ENCODE measurements at places on chromosomes 4 and X. TPM values are rescaled to one million over a fixed set of nuclear protein-coding genes. Genes with fewer than 3 reads are reported as not detected.

The REPS2 gene
- total RNA-seq: 1.1 TPM

The CXCL5 gene
- 2.7 TPM for total RNA-seq

The PIM2 gene
- total RNA-seq: 22.0 TPM

The HERC5 gene
- 6.1 TPM for total RNA-seq

The SUPT20HL1 gene
- total RNA-seq: not detected

The RNF150 gene
- 0.68 TPM for total RNA-seq

The SLC9B2 gene
- 8.9 TPM for total RNA-seq

- no peak for DNase-seq
Observed at GRCh38 chrX:630007-630611, 482 bp upstream of the SHOX start.

DNA sequence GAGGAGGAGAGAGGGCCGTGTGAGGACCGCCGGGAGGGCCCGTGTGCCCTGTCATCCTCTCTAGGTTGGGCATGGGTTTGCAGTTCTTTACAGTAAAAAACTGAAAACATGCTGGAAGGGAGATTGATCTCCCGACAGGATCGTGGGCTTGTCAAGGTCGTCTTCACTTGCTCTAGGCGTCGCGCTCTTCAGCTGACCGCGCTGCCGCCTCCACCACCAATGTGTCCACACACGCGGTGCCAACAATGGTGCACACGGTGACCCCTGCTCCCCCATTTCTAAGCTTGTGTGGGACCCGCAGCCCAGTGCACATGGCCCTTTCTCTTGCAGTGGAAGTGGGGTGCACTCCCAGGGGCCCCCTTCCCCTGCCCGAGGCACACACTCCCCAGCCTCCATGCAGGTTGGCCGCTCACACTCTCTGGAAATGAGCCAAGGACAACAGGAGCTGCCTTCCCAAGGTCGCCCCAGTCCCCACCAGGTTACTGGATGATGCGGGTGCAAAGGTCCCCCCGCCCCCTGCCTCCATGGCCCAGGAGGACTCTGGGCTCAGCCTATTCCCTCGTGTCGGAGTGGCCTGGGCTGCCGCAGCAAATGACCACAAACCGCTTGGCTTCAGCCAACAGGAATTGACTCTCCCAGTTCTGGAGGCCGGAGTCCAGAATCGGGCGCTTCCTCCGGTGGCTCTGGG lies 1.7 kb upstream of the ZFP92 start:
- no peak for DNase-seq

DNA sequence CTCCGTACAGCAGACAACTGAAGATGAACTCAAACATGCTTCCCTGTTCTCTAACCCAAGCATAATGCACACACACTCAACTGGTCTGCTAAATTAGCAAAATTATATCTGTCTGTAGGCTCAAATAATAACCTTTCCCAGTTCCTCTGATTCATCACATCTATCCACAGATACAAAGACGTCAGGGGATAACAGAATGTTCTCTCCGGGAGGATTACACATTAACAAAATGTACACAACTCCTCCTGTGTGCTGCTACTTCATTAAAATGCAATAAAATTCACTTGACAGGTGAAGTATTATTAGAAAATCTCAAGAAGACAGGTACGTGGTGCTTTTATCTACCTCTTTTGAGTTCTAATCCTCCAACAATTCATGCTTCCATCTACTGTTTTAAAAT lies 57.4 kb downstream of the FAT1 start:
- no peak for DNase-seq

GRCh38 chr4:168317621-168318020 lies 931 bp downstream of the DDX60 start:
- DNase-seq: no peak

DNA sequence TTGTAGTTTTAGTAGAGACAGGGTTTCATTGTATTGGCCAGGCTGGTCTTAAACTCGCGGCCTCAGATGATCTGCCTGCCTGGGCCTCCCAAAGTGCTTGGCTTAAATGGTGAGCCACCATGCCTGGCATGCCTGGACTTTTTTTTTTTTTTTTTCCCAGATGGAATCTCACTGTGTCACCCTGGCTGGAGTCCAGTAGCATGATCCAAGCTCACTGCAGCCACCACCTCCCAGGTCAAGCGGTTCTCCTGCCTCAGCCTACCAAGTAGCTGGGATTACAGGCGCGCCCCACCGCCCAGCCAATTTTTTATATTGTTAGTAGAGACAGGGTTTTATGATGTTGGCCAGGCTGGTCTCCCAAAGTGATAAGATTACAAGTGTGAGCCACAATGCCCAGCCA lies 8.4 kb downstream of the UBE2K start:
- peak; percentile 74 for DNase-seq

DNA sequence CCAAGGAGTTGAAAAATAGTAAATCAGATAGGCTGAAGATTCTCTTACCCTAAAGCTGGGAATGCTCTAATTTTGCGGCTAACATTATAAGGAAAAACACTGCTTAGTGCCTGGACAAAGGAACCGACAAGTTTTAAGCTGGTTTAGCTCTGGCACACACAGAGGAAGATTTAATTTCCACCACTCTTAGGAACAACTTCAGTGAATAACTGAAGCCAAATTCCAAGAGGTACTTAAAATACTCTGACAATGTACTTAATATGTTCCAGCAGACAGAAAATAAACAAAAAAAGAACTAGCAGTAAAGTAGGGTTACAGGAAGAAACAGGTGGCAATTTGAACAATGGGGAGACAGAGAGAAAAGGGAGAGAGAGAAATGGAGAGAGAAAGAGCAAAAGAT lies 340.8 kb upstream of the NDST4 start:
- DNase-seq: no peak

DNA sequence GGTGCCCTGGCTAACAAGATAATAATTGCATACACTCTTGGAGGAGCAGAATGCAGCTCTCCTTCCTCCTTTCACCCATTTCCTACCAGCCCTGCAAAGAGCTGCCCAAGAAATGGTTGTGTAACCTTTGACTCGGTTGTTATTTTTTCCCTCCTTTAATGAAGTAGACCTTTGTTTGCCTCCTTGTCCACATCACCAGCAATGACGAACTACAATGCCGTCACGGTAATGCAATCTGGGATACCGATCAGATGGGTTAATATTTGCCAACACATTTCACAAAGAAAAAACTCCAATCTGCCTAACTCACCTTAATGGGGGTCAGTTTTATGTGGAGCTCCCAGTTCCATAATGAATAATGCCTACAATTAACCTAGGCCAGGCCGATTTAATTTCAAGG lies 32.0 kb downstream of the GPRIN3 start:
- DNase-seq: no peak

DNA sequence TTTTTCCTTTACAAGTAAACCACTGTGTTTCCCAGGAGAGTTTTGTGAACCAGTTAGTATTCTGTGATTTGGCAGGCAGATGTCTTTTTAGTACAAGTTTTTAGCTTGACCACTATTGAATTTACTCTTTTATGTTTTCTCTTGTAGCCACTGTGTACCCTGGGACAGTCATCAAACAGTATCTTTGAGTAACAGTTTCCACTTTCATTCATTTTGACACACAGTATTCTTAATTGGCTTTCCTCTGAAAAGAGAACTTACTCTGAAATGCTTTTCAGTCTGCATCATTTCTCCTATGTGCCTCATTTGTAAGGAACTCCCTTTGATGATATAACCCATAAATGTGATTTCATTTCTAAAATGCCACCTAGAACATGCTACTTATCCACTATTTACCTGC lies 476.5 kb downstream of the PDGFC start:
- no peak for DNase-seq

- peak; percentile 30 for DNase-seq
Observed at GRCh38 chr4:164779811-164780216, 25.9 kb downstream of the SMIM31 start.

DNA sequence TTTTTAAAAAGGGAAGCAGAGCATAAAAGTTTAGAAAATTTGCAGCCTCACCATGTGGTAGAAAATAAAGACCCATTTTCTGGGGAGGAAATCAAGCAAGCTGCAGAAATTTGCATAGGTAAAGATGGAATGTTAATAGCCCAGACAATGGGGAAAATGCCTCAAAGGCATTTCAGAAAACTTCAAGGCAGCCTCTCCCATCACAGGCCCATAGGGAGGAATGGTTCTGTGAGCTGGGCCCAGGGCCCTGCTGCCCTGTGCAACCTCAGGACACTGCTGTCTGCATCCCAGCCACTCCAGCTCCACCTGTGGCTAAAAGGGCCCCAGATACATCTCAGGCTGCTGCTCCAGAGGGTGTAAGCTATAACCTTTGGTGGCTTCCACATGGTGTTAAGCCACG lies 137.9 kb downstream of the INPP4B start:
- no peak for DNase-seq

- no peak for DNase-seq
Observed at GRCh38 chr4:156290811-156291210, 337.1 kb upstream of the CTSO start.

DNA sequence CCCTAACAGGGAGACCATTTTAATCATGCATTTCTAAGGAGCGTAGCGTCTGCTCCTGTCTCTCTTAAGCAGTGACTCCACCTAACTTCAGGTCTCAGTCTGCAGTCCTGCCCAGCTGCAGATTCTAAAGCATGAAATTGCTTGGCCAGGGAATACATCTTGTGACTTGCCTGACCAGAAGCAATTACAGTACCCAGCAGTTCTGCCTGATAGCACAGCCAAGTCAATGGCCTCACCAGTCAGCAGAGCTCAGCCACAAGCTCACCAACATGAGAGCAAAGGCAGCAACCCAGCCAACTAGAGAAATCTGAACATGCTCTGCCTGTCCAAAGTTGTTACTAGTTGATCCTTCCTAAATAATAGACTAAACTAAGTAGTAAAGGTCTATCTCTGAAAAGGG lies 2011.9 kb upstream of the PCDH10 start:
- DNase-seq: no peak

DNA sequence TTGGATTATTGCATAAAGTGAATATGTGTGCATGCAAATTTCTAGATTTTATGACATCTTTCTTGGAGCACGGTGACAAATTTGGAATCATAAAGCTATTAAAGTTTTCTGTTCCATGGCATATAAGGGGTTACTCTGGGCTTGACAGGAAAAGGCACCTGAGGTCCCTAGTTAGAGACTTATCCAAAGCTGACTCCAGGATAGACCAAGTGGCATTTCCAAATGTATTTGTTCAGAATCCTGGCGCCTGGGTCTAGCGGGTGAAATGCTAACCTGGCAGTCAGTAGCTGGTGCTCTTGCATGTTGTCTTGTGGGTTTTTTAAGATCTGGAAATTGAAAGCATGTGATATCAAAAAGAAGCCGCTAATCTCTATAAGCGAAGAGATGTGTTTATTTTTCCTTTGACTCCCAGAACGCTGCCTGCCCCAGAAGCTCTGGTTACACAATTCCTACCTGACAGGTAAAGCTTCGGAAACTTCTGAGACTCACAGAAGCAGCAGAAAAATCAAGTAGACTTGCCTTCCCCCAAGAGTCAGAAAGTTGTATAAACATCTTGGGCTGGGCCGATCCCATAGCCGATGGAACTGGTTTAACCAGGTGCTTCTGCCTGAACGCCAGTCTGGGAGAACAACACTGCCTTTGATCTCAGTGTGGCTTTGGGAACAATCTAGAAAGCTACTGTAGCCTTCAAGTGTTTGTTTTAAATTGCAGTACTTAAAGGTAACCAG lies 12.9 kb upstream of the ZCCHC4 start:
- no peak for DNase-seq

DNA sequence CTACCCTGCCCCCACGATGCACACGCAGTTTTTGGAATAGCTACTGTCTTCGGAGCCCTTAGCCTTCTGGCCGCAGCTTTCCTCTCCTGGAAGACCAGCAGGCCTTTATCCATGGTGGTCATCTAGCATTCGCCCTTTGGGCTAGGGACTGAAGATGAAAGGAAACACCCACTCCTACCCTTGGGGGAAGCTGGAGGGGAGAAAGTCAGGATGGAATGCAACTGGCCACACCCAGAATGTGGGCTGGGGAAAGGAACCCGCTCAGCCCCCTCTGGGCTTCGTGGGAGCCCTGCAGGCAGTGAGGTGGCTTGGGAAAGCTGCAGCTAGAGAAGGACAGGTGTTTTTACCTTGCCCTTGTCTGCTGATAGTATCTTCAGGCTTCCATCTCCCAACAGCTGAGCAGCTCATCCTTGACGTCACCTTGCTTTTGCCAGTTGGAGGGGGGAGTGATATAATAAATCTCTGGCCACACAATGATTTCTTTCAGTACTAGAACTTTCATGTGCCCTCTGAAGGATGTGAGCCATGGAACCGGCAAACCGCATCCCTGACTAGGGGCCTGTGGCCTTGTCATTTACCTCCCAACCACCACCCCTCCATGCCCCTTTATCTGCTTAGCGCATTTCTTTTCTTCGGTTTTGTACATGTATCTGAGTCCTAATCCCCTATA lies 59.0 kb downstream of the ELF4 start:
- no peak for DNase-seq

- DNase-seq: no peak
Observed at GRCh38 chrX:110944751-110945675, 149.4 kb upstream of the CHRDL1 start.

DNA sequence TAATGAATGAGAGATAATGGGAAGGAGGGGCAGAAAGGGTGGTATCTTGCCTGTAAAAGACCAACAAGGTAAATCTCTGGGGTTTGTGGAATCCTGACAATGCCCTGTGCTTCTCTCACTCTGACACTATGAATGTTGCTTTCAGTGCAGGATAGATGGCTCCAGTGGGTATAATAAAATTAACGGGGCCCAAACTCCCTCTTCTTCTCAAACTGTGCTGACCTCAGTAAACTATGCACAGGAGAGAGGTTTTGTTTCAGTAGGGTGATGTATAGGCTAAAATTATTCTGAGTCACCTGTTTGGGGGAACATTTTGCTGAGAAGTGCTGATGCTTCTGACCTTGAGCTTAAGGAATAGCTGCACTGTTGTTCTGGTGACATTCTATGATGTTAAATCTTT lies 82.6 kb downstream of the TSPAN7 start:
- DNase-seq: no peak

- no peak for DNase-seq
Observed at GRCh38 chrX:16171039-16171438, 3.8 kb downstream of the MAGEB17 start.

Data from RPMI7951 (cell line).